Activated CD8-positive, alpha-beta memory T cell treated with anti-CD3 and anti-CD28 coated beads for 1 hour (primary cell): ENCODE measurements at places on chromosomes 7 and 10.

DNA sequence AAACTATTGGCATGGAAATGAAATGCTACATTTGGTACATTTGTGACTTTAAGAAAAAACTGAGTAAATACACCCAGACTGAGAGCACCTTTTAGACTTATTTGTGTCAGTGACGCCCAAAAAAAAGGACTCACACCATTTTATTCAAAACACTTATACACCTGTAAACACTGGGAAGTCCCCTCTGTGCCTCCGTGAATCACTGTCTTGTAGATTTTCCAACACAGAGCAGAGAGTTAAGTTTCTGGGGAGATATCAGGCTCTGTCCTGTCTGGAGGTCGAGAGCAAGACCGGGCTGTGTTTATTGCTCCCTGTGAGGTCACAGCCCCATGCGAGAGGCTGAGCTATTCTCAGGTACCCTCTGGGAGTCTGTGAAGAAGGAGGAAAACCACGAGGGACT is 60.7 kb upstream of the TM9SF3 start:
- DNase-seq = no peak

GRCh38 chr7:108789451-108789850 is 219.8 kb downstream of the DNAJB9 start:
- no peak for DNase-seq

DNA sequence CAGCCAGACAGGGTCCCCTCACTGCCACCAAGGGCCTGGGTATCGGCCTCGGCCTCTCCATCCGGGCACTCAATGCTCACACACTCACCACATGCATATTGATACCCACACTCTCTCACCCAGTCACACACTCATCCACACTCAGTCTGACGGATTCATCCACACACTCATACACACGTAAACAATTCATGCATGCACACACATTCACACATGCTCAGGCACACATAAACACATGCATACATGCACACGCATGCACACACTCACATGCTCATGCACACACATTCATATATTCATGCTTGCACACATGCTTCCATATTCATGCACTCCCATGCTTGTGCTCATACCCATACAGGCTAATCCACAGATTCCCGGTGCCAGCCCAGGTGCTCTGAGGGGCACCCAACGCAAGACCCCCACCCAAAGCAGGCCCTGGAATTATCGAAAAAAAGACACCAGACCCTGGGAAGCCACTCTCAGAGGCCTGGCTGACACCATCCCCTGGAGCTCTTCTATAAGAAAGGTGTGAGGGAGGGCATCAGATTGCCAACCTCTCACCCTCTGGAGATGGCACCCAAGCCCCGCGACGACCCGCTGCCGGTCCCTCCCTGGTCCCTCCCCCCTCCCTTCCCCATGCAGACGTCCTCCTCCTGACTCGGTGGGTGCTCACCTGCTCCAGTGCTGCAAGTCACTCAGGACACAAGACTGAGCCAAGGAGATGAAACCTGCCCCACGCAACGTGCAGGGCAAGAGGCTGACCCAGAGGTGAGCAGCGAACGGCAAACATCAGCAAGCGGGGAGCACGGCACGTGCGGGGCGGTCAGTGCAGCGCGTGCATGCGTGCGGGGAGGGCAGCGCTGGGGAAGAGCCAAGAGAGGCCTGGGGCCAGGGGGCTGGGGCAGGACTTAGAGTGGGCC is 15.2 kb downstream of the STK32C start:
- no peak for DNase-seq

DNA sequence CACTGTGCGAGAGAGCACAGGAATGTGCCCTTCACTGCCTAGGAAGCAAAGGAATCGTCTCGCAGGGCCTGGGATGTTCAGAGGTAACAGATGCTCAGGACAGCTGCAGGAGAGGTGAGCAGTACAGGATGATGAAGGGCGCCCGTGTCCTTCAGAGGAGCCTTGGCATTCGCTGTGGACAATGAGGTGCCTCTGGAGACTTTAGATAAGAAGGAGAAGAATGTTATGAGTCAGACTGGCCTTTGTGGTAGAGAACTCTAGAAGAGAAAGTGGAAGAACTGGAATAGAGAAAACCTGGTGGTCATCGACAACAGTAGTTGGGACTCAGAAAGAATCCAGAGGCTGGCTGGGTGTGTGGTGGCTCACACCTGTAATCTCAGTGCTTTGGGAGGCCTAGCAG is 64.4 kb upstream of the LEP start:
- no peak for DNase-seq

- no peak for DNase-seq
Measured at GRCh38 chr7:94062372-94062771, 58.2 kb upstream of the BET1 start.

DNA sequence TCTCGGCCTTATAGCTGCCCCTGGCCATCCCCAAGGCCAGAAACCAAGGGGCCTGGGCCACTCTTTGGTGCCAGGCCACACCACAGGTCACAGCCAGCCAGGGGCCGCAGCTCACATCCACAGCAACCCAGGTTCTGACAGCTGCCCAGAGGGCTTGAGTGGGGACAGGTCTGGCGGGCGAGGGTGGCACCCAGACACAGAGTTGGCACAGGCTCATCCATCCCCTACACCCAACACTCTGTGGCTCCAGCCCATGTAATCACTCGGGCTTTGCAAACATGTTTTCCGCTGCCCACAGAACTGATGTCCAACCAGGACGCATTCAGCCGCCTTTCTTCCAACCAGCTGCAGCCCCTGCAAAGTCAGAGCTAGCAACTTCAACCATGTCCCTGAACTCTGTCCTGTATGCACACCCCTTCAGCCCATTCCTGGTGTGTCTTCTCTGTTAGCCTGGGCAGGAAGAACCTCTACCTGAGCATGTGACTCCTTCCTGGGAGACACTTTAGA is 57.7 kb upstream of the PPP2R2D start:
- DNase-seq = no peak

DNA sequence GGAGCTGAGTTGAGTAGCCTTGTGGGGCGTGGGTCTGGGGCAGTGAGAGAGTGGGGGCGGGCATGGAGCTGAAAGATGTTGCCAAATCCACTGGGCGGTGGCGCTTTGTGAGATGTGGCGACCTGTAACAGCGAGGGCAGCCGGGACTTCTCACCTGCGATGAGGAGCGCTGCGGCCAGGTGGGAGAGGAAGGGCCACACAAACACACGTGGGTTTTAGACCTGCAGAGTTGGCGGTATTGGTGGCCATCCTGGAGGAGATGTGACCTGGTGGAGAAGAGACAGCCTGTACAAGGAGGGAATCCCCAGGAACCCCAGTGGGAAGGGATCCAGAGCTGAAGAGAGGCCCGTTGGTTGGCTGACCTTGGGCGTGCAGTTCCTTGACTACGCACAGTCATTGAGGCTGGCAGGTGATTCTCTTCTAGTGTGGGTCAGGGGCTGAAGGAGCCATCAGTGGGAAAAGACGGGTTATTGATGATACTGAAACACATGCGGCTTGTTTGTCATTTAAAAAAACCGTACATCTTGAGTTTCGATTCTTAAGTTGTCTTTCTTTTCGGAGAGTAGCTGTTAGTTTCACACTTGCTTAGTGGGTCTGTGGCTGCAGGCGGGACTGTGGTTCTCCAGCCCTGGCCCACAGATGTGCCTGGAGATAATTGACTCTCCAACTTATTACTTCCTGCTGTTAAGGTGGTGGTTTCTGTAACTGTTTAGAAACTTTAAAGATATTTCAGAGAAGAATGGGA is 2.4 kb downstream of the CHST12 start:
- no peak for DNase-seq

DNA sequence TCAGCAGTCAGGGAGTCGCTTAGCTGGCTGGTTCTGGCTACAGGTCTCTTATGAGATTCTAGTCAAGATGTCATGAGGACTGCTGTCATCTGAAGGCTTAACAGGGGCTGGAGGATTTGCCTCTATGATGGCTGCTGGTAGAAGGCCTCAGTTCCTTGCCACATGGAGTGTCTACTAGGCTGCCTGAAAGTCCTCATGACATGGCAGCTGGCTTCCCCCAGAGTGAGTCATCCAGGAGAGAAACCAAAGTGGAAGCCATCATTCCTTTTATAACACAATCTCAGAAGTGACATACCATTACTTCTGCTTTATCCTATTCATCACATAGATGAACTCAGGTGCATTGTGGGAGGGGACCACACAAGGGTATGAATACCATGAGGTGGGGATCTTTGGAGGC is 75.1 kb downstream of the EXOC6 start:
- no peak for DNase-seq

- DNase-seq = no peak
Measured at GRCh38 chr7:43520201-43520600, 62.7 kb upstream of the STK17A start.

- no peak for DNase-seq
Measured at GRCh38 chr10:94630017-94630688, 53.4 kb upstream of the CYP2C18 start.

DNA sequence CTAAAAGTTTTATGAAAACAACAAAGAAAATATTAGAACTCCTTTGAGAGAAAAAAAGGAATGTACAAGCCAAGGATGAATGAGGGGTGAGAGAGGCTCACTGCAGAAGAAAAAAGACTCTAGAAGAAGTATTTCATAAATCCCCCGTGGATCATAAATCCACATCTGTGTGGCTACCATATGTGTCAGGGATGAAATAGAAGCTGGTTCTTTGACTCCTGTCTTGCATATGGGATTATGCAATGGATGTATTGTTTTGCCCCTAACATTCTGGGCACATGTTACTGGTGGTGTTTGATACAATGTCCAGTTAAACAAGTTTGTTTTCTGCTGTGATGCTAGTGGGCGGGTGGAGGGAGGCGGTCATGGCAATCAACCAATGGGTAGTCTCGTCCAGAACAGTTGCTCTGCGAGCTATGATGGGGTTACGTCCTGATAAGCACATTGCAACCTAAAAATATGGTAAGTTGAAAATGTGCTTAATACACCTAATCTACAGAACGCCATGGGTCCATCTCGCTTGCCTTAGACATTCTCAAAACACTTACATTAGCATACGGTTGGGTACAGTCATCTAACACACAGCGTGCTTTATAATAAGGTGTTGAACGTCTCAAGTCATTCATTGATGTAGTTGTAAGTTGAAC is 34.1 kb upstream of the PITRM1 start:
- DNase-seq = no peak

DNA sequence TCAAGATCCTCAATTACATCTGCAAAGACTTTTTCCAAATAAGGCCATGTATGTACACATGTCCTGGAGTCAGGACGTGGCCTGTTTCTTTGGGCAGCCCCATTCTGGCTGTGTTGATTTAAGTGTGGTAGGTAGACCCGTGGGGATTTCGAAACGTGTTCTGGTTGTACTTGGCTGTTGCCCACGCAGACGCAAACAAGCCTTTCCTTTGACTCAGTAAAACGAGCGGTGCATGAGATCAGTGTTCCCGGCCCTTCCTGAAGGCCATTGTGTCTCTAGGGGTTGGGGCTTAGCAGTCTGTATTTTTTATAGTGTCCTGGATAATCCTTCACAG is 64.8 kb upstream of the DNAJB6 start:
- no peak for DNase-seq

- DNase-seq = no peak
Measured at GRCh38 chr10:21689881-21690280, 155.8 kb downstream of the MLLT10 start.

GRCh38 chr10:117005527-117006055 is 604 bp upstream of the SHTN1 start:
- no peak for DNase-seq

DNA sequence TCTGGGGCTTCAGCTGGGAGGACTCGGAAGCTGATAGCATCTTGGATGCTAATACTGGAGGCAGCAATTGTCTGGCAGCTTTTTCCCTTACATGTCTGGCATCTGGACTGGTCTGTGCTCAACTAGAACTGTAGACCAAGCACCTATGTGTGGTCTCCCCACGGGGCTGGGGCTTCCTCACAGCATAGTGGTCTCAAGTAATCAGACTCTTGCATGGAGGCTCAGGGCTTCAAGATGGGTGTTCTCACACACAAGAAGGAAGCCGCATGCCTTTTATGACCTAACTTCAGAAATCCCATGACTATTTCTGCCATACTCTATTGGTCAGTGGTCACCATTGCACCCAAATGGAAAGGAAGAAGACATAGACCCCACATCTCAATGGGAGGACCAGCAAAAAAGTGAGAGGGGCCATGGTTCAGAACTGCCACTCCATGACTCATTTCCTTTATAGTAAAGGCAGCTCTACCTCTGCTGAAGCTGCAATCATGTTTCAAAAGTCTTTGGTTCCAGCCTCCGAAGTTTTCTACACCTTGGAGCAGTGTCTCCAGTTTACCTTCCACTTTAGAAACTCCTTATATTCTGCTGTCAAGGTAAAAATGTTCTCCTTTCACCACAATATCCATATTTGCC is 14.7 kb downstream of the AOC1 start:
- DNase-seq = no peak

DNA sequence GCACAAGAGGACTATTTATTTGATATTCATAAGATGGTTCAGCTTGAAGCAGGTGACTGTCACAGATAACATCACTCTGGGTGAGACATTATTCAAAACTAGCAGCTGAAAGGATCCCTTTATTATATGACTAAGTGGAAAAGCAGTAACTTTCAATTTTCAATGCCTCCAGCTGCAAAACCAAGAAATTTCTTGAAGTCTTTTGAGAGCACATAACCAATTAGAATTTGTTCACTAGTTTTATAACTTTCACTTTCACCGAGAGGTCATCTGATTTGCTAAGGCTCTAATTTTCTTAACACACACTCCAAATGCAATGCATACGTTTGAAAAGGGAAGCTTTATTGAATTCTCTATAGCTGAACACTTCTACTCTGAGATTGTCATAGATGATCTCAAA is 88.6 kb upstream of the KLF14 start:
- no peak for DNase-seq

- DNase-seq = no peak
Measured at GRCh38 chr7:112159351-112159750, 46.8 kb downstream of the DOCK4 start.

GRCh38 chr10:101570428-101571270 is 17.4 kb downstream of the POLL start:
- no peak for DNase-seq

DNA sequence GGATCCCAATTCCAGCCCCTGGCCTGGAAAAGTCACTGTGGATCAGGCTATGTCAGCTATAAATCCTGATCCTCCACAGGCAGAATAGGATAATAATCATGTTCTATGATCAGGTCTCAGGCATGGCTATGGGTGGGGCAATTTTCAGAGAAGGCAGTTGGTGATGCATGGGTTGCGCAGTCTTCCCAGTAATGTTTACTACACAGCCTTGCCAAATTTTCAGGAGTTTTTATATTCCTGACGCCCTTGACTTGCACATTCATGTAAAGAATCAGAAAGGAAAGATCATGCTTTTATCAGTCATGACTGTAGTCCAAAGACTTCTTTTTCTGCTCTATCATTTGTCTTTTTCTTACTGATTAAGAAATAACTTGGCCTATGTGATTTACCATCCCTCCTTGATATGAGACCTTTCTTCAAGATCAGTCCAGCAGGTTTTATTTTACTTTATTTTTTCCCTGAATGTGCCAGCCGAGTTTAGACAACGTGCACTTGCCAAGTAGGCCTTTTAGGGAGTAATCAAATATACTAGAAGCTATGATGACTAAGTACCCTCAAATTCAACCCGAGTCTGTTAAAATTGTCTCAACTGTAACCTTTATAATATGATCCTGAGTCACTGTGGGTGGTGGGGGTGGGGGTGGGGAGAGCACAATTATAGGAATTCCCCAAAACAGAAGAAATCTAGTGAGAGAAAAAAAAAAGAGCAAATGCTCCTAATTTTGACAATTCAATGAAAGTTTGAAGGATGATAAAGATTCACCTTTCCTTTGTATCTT is 31.9 kb downstream of the ARL4A start:
- DNase-seq = no peak

- DNase-seq = no peak
Measured at GRCh38 chr10:88313878-88314277, 269.2 kb downstream of the RNLS start.
